ENCODE measurements at places on chromosomes 4 and X.

DNA sequence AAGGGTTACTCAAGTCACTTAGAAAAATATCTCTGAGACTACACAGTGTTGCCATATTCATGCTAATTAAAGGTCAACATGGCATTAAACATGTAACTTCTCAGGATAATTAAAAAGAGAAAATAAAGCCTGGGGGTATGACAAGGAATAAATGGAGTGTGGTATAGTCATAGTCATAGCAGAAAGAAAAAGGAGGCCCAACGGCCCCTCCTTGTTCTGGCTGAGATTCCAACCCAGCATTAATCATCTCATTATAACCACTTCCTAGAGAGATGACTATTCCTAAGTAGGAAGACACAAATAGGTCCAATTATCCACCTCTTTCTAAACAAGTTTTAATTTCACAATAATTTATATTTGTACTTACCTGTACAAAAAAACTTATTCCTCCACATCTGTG is 778.4 kb upstream of the AADAT start:
- no peak for DNase-seq

GRCh38 chr4:89254847-89255246 is 52.8 kb downstream of the GPRIN3 start:
- peak; percentile 24 for DNase-seq

DNA sequence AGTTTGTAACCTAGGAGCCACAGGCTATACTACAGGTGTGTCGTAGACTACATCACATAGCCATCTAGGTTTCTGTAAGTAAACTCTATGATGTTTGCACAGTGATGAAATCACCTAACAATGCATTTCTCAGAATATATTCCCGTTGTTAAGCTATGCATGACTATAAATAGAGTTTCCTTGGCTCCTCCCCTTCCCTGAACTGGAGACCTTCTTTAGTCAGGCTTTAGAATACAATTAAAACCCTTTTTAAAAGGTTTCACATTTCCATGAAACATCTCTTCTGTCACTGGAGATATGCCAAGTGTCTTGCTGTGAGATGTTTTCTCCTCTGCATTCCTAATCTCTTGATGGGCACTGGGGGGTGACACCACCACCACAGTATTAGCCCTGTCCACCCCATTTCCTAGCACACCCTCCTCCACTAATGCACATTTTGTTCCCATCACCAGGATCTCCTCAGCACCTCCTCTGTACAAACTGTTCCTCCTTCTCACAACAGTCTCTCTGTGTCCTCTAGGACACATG is 334.6 kb upstream of the CPEB2 start:
- no peak for DNase-seq

- DNase-seq: no peak
These were observed 4.8 kb downstream of the ANXA10 start for GRCh38 chr4:168097161-168097560.

DNA sequence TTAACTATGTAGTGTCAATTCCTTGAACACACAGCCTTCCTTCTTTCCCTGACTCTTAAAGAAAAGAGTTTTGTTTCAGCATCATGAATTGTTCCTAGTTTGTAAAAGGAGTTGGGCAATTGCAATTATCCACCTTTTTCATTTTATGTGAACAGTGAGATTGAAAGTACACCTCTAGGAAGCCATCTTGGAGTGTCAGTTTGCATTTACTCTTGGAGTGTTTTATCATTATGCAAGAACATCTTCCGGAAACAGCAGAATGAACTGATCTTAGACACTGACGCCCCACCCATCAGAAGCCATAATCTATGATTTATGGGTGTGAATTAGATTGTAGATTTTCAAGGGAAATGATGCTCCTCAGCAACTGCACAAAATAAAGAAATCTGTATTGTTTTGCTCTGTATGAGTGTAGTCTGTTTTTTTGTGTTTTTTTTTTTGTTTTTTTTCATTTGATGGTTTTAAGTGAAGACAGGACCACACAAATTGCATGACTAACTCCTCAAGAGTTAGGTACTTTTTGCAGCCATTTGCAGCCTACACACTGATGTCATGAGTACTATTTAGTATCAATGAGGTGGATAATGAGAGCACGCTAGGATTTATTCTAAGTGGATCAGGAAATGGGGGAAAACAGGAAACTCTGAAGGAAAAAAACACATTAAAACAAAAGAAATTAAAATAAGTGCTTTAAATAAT is 19.5 kb upstream of the FGF2 start:
- DNase-seq: no peak

DNA sequence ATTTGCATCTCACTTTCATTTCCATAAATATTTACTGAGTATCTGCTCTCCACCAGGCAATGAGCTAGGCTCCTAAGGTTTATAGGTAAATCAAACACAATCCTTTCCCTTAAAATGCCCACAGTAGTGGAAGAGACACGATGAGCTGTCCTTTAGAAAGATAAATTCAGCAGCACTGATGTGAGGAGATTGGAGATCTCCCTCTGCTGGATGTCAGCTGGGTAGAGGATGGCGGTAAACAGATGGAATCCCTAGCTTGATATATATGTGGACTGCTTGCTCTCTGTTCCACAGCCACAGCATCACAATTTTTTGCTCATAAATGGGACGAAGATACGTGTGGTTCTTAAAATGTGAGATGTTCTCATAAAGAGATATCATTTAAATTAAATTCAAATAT is 216.4 kb upstream of the RASGEF1B start:
- peak; percentile 3 for DNase-seq

All from stimulated activated CD4-positive, alpha-beta T cell treated with anti-CD3 and anti-CD28 coated beads, Interleukin-4, amount 100 ng/mL, for 4 hours (primary cell).